ENCODE measurements at places on chromosomes 7 and 10.

DNA sequence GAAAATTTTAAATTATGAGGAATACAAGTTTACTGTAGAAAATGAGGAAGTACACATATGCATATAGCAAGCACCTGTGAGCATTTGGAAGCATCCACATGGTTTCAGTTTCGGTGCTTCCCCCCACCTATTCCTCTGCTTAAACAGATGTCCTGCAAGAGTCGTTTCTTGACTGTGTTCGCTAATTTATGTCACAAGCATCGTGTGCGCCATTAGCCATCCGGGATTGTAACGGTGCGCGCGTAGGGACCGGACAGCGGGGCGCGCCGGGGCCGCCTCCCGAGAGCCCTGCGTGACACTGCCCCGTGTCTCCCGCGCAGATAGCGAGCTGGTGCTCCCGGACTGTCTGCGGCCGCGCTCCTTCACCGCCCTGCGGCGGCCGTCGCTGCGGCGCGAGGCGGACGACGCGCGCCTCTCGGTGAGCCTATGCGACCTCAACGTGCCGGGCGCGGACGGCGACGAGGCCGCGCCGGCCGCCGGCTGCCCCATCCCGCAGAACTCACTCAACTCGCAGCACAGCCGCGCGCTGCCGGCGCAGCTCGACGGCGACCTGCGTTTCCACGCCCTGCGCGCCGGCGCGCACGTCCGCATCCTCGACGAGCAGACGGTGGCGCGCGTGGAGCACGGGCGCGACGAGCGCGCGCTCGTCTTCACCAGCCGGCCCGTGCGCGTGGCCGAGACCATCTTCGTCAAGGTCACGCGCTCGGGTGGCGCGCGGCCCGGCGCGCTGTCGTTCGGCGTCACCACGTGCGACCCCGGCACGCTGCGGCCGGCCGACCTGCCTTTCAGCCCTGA, 90.9 kb downstream of the NEURL1 start:
- peak; percentile 79 for DNase-seq

GRCh38 chr10:31051703-31052102, 20.0 kb upstream of the ZNF438 start:
- no peak for DNase-seq

- no peak for DNase-seq
Measured at GRCh38 chr7:101942603-101943210, 125.3 kb downstream of the CUX1 start.

GRCh38 chr7:75953931-75954330, 39.0 kb downstream of the POR start:
- no peak for DNase-seq

DNA sequence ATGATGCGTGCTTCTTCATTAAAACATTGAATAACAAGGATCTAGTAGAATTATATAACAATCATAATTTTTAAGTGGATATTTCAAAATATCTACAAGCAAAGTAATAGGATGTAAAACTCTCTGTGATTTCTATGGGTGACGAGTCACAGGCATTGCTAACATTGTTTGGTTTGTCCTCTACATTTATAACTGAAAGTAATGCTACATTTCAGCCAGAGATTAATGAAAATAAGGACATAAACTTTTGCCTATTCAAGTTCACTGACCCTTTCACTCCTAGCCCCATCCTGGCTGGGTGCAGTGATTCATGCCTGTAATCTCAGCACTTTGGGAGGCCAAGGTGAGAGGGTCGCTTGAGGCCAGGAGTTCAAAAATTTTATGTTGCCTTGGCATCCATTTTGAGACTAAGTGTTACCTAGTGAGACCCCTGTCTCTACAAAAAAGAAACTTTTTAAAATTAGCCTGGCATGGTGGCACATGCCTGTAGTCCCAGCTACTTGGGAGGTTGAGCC, 38.4 kb upstream of the HSPA12A start:
- no peak for DNase-seq

GRCh38 chr10:75100764-75101291, 10.6 kb upstream of the SAMD8 start:
- no peak for DNase-seq

Measured in large intestine (tissue), 12 donors.